ENCODE measurements at places on chromosomes 2 and 18. TPM values are rescaled to one million over a fixed set of nuclear protein-coding genes. Genes with fewer than 3 reads are reported as not detected.

- no peak for DNase-seq
Observed at GRCh38 chr2:179850188-179850587, 11.2 kb downstream of the ZNF385B start.

DNA sequence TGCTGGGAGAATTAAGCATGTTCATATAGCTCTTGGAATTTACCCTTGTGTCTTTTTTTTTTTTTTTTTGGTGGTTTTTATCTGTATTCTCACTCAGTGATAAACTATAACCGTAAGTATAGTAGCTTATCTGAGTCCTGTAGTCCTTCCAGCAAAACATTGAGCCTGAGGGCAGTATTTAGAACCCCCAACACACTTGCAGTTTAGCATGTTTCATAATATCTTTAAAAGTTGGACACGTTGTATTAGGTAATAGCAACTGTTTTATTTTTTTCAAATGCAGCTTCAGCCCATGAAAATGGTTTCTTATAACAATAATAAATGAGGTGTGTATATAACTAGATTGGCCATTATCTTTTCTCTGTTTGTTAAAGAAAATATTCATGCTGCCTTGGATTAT lies 603.5 kb upstream of the HS6ST1 start:
- no peak for DNase-seq

GRCh38 chr2:120857422-120857821 lies 121.8 kb downstream of the GLI2 start:
- DNase-seq: no peak

- DNase-seq: no peak
Observed at GRCh38 chr2:128279009-128279408, 39.7 kb downstream of the HS6ST1 start.

- DNase-seq: no peak
Observed at GRCh38 chr2:159738509-159739390, 26.4 kb downstream of the MARCHF7 start.

DNA sequence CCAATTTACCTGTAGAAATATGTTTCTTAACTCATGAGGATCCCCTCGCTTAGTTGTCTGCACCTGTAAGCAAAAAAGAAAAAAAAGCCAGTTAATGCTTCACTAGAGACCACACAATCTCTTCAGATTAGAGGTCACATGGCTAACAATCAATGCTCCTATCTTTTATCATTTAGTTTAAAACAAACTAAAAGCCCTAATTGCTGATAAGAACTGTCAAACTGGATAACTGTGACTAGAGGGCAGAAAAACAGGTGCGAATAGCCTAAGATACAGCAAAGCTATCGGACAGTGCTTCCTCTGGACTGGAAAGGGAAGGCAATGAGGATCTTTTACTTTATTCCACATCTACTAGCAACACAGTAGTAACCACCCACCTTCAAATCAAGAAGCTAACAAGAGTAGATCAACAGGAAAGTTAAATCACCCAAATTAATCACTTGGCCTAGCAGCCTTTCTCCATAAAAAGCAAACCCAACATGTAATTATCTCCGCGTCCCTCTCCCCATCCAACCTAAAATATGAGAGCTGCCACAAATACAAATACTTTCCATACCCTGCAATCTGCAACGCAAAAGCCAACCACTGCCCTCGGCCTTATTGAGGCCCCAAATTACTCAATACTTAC lies 734 bp downstream of the SLC25A12 start:
- peak; percentile 8 for DNase-seq

DNA sequence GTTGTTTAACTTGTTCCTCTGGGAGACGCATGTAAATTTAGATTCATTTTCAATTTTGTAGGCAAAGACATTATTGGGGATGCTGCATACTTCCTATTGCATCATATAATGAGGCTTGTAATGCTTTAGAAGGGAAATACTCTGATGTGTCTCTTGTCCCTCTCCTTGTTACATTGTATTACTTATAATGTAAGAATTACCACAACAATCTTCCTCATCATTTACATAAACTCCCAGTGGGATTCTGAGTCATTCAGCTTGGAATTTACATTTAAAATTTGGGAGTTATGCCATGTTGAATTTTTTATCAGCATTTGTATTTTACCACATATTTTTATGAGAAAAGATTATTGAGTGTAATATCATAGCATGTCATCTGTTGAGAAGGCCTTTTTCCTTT lies 963.4 kb upstream of the NRXN1 start:
- no peak for DNase-seq

CFAP221 gene
- 28.5 TPM for polyA plus RNA-seq
